Mammary epithelial cell (primary cell): ENCODE measurements at places on chromosomes 7 and 10. TPM values are rescaled to one million over a fixed set of nuclear protein-coding genes. Genes with fewer than 3 reads are reported as not detected.
A peak's percentile ranks its signal among the peaks of the same experiment; 100 is the strongest.

DNA sequence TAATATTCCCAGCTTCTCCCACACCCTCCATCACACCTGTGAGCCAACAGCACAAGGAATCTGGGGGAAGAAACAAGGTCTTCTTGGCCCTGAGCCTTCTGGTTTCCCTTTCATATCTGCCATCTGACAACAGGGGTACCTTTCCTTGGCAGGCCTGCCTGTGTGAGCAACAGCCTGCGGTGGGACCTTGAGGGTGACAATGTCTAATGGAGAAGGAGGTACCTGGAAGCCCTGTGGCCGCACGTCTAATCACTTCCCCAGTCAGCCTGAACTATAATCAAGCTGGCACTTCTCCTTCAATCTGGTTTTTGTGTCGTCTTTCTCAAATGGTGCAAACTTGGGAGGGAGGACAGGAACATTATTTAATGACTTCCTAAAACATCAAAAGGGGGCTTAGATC lies 41.2 kb downstream of the NRCAM start:
- no peak for DNase-seq

DNA sequence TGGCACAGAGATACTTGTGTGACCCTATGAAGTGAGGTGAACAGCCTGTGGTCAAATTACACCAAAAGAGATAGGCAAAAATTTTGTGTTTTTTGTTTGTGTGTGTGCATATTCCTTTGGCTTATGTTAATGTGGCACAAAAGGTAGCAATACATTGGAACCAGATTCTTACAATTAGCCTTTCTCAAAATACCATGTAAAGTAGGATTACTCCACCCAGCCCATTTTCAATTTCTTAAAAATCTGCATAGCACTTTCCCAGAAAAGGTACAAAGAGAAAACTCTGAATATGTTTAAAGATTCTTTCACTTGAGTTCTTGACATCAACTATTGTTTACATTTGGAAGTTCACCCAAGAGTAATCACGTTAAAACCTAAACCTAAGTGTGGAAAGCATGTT lies 157.3 kb upstream of the YAE1 start:
- no peak for DNase-seq

- no peak for DNase-seq
These were observed 8.6 kb upstream of the BET1 start for GRCh38 chr7:94012746-94013145.

DNA sequence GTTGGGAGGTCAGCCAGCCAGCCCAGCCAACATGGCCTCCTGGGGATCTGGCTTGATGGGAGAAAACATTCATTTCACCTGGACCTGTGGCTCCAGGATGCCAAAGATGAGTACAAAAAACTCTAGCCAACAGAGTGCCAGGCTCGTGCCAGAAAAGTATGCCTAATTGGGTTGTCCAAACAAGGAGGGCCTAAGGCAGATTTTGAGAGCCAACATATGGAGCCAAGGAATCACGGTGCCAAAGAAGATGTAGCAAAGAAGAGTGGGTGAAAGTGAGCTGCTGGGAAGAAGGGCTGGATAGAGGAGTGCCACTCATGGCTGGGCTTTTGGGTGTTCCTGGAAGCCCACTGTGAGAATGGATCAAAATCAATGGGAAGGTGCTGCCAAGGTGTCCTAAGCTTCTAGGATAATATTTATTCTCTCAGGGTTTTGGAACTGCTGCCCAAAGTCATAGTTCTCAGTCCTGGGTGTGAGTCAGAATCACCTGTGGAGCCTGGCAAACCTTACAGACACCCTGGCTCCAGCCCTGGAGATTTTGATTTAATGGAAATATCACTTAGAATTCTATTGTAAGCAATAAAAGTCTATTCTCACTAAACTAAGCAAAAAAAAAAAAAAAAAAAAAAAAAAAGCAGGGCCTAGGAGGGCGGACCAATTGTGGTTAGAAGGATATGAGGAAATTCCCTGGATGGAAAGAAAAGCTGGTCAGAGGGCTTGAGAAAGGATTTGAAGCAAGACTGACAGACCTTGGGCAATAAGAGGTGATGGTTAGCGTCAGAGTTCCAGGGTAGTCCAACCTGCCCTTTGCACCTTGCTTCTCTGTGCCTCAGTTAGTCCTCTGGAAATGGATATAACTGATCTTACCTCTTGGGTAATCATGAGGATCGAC lies 182.2 kb upstream of the PRR15 start:
- no peak for DNase-seq

DNA sequence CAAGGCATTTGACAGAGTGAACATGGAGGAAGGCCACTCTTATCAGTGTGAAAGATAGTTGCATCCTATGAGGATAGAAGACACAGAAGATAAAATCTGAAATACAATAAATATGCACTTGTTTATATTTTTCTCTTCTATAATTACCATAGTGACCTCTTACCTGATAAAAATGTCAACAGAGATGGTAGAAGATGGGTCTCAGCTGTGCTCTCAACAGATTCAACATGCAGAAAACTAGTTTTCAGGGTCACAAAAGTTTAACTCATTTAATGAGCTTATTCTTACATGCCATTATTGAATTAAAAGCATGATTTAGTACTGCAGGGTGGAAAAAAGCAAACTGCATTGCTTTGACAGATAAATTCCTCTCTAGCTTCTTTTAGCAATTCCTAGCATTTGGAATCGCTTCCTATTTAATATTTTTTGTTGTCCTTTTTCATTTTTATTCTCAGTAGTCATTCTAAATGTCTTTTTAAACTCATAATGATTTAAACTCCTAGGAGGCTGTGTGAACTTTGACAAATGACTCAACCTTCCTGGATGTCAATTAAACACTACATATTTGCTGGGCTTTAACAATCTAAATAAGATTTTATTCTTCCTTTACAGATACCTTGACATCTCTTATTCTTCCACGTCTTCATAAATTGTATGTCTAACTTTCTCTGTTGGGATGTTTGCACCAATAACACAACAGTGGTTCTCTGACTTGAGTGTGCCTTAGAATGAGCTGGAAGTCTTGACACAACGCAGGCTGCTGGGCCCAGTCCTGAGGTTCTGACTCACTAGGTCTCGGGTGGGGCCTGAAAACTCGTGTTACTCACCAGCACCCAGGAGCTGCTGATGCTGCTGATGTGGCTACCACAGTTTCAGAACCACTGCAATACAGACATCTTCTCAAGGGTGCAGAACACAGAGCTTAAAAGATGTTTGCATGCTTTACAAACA lies 565.5 kb upstream of the IGFBP3 start:
- peak; percentile 88 for DNase-seq

DNA sequence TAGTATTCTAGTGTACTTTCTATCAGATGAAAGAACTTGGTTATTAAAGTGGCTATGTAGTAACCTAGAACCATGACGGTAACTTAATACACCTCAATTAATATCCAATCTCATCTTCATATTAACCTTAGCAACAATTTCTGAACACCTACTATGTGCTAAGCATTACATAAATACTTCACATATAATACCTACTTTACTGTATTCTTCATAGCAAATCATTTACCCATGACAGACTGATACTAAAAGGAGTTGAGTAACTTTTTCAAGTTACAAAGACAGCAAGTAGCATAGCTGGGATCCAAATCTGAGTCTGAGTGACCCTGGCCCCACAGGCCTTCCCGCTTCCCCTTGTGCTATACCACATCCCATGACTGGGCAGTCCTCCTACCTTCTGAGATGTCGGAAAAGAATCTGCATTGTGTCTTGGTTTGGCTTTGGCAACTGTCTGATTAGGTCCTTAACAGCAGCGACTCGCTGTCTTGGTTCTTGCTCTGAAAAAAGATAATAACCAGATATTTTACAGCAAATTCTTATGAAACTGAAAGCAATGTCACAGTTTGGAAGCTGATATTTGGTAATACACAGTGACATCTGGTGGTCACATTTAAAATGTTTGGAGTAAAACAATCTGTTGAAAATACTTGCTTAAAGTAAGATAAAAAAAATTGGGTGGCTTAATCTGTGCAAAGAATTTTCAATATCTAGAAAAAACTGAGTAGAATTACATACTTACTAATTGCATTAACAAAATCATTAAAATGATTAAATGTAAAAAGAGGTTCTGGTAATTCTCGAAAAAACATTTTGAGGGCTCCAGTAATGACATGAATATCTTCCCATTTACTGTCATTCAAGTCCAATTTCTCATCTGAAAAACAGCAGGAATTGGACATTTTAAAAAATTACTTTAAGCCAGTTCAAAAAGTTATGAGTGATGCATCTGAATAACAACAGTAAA lies 120.1 kb downstream of the ARHGAP12 start:
- peak; percentile 18 for DNase-seq

GRCh38 chr7:117062300-117062699 lies 109.0 kb downstream of the ST7 start:
- no peak for DNase-seq

DNA sequence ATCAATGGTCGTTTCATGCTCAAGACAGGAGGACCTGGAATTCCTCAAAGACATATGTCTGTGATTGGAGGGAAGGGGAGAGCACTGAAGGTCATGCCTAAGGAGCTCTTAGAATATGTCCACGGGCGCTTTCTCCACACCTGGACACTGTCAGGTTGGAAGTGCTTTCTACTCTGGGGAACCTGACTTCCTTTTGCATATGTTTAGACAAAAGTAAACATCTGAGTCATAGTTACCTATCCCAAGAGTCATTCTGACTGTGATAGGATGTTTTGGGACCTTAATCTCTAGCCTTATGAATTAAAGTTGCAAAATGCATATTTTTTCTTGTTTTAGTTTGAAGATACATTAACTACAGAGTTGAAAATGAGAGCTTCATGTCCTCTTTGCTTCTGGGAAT lies 251.7 kb downstream of the KLF6 start:
- no peak for DNase-seq

DNA sequence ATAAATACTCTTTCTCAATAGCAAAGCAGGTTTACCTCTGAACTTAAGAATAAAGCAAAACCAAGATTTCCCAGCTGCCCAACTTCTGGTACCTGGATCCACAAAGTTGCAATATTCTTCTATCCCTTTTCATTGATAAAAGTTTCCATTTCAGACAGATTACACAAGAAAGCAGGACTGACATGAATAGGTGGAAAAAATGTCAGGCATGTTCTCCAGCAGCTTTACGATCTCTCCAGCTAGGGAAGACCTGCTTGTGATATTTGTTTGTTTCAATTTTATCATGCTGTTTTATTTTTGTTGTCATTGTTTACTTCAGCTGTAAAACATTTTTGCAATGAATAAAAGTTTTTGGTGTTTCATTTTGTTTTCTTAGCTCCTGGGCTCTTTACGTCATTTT lies 9.0 kb downstream of the RGS10 start:
- DNase-seq, result no peak

DNA sequence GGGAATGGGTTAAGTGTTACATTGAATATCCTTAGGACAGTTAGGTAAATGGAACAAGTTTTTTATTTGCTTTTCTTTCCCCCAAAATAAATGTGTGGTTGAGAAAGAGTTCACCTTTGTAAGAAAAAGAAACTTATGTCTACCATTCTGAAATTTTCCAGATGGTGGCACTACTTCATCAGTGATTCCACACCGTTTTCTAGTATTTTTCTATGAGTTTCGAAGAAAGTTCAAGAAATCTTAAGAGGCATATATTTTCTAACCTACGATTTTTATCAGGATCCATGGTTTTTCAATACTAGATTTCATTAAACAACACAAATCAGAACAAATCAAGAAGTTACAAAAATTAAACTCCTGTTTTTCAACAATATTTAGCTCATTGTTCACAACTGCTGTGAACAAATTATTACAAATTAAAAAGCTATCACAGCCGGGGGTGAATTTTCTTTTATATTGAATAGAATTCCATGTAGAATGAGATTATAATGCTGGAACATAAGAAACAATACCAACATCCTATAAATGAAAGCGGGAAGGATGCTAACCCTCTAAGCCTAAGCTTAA lies 163.1 kb upstream of the NPVF start:
- DNase-seq, result no peak

- no peak for DNase-seq
These were observed 20.4 kb downstream of the MAT1A start for GRCh38 chr10:80268938-80269588.

GRCh38 chr7:41881331-41882130 lies 178.6 kb upstream of the INHBA start:
- DNase-seq, result no peak

DNA sequence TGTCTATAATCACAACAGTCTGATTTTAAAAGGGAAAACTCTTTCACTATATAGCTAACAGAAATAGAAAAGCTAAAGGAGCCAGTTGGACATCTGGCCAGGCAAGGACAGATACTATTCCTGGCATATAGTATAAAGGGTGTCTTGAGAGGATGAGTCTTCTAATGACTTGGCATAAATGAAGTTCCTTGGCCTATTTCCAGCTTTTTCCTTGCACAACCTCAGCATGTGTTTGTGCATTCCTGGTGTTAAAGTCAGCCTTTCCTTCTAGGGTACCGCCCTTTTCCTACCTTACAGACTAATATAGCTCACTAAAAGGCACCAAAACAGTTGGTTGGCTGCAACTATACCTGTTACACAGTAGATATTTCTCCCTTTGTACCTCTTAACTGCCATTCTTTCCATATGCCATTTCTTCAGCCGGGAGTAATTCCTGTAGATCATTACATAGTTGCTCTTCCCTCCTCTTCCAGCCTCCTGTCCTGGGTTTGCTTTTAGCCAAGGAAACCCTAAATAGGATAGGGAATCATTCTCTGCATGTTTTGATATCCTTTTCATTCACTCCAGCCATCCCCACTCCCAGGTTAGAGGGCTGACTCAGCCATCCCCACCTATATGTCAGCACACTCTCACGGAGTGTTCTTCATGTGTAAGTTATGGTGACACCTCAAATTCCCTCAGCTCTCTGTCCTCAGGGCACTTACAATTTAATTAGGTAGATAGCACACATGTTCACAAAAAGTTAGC lies 102.1 kb upstream of the MDFIC start:
- DNase-seq, result peak; percentile 99

DNA sequence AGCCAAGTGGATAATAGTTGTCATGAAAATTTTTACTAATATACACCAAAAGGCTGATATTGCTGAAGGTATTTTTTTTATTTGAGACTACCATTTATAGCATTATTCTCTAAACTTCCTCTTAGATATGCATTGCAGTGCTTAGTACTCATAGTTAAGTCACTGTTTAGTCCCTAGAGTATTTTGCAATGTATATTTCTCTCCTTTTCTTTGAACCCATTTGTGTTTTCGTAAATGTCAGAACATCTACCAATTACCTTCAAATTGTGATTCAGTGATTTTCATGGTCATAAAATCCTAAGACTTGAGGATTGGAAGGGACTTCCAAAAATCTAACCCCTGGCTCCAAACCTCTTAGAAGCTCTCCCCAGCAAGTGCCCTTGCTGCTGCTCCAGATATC lies 21.5 kb upstream of the CYP26C1 start:
- no peak for DNase-seq

GRCh38 chr7:108263425-108263824 lies 133.3 kb upstream of the LAMB4 start:
- no peak for DNase-seq

- no peak for DNase-seq
These were observed 7.7 kb downstream of the UNC5B start for GRCh38 chr10:71219918-71220688.

Gene ENKUR
- under 0.01 TPM for total RNA-seq

Gene C10orf71
- not detected in 2 replicates for total RNA-seq

Gene NOLC1
- total RNA-seq, result 111 and 116 TPM in 2 replicates

Gene CCDC201
- not detected in 2 replicates for total RNA-seq

Gene PRKG1
- total RNA-seq, result 0.13 and 0.45 TPM in 2 replicates

Gene HMX2
- total RNA-seq, result not detected in 2 replicates

Gene TMEM196
- total RNA-seq, result not detected

Gene ACTL6B
- not detected for total RNA-seq
